ENCODE measurements at places on chromosomes 5 and 9. TPM values are rescaled to one million over a fixed set of nuclear protein-coding genes. Genes with fewer than 3 reads are reported as not detected.
A peak's percentile ranks its signal among the peaks of the same experiment; 100 is the strongest.

The TNFSF8 gene
- not detected for total RNA-seq

The PFN3 gene
- total RNA-seq = not detected

The ALDOB gene
- total RNA-seq = not detected

The EGFL7 gene
- 15.6 TPM for total RNA-seq

The CDC20B gene
- total RNA-seq = not detected

The GFI1B gene
- not detected for total RNA-seq

The MYOT gene
- total RNA-seq = not detected

The NEK6 gene
- total RNA-seq = 38.0 TPM

The C9orf85 gene
- 9.8 TPM for total RNA-seq

The UGT3A2 gene
- not detected for total RNA-seq

The LAMC3 gene
- total RNA-seq = 0.29 TPM

The NMUR2 gene
- not detected for total RNA-seq

The NR6A1 gene
- total RNA-seq = 1.1 TPM

The LIFR gene
- 17.1 TPM for total RNA-seq

The RIC1 gene
- 22.0 TPM for total RNA-seq

The CATSPER3 gene
- 0.29 TPM for total RNA-seq

The ATP10B gene
- 0.06 TPM for total RNA-seq

The GOLM1 gene
- total RNA-seq = 112 TPM

The ASB6 gene
- total RNA-seq = 22.3 TPM

The TMEM215 gene
- total RNA-seq = not detected

The PITX1 gene
- 0.14 TPM for total RNA-seq

The KIF4B gene
- total RNA-seq = not detected

DNA sequence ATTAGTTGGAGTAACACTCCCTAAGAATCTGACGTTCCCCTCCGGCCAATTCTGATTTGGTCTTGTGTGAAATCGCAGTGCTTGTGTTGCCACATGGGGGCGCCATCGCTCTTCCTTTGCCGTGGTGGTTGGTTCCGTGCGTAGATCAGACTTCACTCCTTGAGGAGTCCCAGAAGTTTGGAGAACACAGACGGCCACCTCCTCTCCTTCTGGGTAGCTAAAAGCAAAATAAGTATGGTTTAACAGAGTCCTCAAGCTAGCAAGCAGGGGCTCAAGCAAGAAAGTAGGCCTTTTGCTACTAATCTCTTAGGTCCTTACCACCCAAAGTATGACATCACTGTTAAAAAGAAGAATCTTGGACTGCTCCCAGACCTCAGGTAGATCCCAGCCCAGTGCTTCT is 59.5 kb downstream of the HSPA4 start:
- peak; percentile 30 for DNase-seq

- no peak for DNase-seq
These were observed 63.2 kb upstream of the GHR start for GRCh38 chr5:42360056-42360455.

- no peak for DNase-seq
These were observed 133.6 kb upstream of the IER5L start for GRCh38 chr9:129311643-129312042.

- DNase-seq = no peak
These were observed 235.0 kb downstream of the FANCC start for GRCh38 chr9:95082401-95083084.

GRCh38 chr9:73577848-73578247 is 426.2 kb downstream of the ANXA1 start:
- DNase-seq = no peak

GRCh38 chr9:69740872-69741505 is 18.8 kb downstream of the PTAR1 start:
- no peak for DNase-seq

DNA sequence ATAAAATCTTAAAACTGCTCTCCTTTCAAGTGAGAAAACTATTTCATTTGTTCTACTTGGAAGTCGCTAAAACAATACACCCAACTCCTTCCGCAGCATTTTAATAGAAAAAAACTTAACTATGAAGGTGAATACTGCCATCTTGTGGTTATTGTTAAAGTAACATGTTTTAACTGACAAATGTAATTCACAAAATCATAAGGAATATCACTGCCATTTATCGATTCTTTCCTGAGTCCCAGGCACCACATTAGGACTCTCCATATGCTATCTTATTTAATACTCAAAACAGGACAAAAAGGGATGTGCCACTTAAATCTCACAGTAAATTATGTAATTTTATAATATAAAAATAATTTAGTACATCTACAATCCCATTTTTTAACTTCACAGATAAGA is 130.5 kb upstream of the ITGA1 start:
- no peak for DNase-seq

DNA sequence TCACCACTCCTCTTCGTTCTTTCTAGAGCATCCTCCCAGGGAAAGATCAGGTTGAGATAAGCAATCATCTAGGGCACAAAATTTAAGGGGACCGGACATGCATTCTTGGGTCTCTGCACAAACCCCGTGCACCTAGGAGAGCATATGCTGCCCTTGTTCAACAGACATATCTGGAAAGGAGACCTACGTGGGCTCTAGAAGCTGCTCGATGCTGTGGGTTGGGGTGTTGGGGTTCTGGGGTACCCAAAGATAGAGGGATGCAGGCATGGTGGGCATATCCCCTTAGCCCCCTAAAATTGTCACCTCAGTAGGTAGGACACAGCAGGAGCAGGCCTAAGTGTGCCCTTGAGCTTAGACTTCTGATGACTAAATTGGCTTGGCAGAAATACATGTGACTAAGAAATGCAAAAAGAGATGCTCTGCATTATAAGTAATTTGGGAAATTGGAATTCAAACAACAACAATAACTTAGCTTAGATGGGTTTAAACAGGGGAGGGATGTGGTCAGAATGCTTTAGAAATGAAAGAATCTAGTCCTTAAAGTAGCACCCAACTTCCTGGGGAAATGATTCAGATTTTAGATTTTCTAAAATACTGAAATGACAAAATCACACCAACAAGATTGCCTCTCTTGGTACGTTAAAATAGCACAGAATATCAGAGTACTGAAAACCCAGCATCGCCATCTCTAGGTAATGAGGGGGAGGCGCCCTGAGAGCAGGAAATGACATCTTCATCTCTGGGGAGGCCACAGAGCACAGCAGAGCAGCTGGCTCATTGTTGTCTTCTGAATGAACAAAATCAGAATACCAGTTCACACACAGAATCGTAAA is 172.3 kb downstream of the GNA14 start:
- no peak for DNase-seq

DNA sequence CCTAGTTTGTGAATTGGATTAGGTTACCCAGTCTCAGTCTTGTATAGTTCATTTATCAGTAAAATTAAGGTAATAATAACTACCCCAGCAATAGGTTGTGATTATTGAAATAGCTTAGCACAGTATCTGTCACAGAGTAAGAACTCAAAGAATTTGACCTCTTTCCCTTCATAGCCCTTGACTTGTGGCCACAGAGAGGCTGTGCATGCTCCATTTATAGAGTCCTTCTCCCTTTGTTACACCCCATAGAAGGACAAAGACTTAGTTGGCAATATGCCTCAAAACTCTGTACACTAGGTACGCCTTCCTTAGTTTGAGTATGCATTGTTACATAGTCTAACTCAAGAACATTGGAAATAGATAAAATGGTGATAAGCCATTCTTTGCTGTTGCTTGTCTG is 257.2 kb downstream of the KCTD16 start:
- no peak for DNase-seq

- no peak for DNase-seq
These were observed 83.0 kb upstream of the EPB41L4B start for GRCh38 chr9:109403766-109404320.

All from epithelial cell of proximal tubule (primary cell).